ENCODE measurements at places on chromosomes 4 and X. TPM values are rescaled to one million over a fixed set of nuclear protein-coding genes. Genes with fewer than 3 reads are reported as not detected.

IL2 gene
- total RNA-seq: not detected

DNA sequence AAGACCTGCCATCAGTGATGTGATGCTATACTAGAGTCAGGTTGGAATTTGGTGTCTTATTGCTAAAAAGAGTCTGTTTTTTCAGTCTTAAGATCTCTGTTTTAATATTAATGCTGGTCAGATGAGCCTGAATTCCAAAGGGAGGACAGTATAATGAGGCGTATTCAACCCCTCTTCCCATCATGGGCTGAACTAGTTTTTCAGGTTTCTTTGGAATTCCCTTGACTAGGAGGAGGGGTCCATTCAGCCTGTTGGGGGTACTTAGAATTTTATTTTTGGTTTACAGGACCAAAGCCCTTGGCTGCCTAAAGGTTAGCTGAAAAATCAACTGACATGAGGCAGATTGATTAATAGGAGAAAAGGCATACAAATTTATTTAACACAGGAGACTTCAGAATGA is 24.1 kb upstream of the PI4K2B start:
- H3K27me3 ChIP-seq: no peaks in the 10 kb centered on the region
- H3K4me1 ChIP-seq: no peaks in the 10 kb centered on the region
- H3K27ac ChIP-seq: no peak overlapping the region
- H3K36me3 ChIP-seq: no peaks in the 10 kb centered on the region

DNA sequence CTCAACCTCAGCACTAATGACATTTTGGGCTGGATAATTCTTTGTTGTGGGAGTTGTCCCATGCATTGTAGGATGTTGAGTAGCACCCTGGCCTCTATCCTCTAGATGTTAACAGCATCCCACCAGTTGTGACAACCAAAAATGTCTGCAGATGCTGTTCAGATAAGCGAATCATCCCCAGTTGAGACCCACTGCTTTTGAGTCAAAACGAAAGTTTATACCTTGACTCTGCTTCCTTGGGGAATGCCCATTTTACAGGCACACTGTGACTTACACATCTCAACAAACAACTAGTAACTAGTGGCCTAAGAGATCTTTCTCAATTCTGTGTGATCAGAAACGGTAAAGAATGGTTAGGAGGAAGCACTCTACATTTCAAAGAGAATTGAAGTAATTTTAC is 37.0 kb downstream of the SEPSECS start:
- H3K27me3 ChIP-seq: no peaks in the 10 kb centered on the region
- no peak overlapping the region for H3K4me3 ChIP-seq
- H3K27ac ChIP-seq: no peak overlapping the region

DNA sequence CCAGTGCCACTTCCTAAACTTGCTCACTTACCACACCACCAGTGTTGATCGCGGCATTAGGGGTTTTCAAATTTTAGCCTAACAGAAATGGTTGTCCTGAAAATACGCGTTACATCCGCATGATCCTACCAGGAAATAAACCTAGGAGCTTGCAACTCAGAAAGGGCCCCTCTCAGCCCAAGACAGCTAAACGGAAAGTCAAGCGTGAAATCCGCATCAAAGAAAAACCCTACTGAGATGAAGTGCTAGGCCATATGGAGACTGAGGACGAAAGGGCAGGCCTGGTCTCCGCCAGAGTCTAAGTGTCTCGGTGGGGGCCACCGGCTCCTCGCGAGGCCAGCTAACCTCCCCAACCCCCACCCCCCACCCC is 626 bp downstream of the YTHDC1 start:
- peak overlapping the region; percentile 64 for H3K4me3 ChIP-seq
- DNase-seq: no peak
- H3K27me3 ChIP-seq: no peaks in the 10 kb centered on the region
- peaks cover 4% of the 10 kb centered on the region for H3K36me3 ChIP-seq
- peak overlapping the region; percentile 95 for H3K27ac ChIP-seq
